ENCODE measurements at places on chromosomes 5 and 9.

GRCh38 chr5:78778538-78778937, 130.0 kb upstream of the LHFPL2 start:
- no peak for DNase-seq

DNA sequence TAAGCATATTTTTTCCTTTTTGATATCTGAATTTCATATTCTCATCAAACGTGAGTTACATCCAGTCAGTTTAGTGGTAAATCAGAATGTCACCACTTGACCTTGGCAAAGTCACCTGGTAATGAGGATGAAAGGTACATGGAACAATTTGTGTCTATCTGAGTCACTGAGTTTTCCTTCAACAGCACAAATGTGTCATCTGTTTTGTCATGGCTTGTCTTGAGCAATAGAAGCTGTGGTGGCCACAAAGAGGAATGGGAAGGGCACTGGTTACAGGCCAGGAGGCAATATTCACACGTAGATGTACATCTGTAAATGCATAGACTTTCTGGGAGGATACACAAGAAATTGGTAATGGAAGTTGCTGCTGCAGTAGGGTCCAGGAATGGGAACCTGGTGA, 8.4 kb upstream of the ZNF474 start:
- peak; percentile 31 for DNase-seq

- peak; percentile 94 for DNase-seq
Measured at GRCh38 chr5:122180863-122181548, 51.7 kb downstream of the ZNF474 start.

DNA sequence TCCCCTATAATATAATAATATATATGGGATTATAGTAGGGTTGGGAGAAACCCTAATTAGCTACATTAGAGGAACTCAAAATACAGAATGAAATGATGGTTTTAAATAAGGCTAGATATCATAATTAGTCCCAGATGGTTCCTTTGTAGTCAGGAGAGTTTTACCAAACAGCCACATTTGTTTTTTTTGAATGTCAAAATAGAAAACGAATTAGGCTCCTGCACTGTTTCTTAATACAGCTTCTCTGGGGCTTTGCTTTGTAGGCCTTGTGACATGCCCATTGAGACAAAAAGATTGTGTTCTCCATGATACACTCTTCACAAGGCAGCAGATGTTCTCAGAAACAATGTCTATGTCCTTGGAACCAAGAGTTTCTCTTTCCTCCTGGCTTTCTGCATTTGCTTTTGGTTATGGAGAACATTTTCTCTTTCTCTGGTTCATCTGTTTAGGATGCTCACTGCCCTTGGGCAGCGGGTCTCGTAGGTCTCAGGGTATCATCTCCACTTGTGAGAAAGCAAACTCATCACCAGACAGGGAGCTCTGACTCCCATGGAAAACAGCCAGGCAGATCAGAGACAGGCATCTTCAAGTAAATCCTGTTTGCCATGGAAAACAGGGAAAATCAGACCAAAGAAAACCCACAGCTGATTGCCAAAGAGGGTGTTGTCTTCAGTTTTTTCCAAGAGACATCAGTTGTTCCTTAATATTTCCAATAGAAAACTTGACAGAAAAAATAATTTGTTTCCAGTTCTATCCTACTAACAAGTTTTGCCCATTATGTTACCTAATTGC, 54.1 kb upstream of the RPS23 start:
- no peak for DNase-seq

- no peak for DNase-seq
Measured at GRCh38 chr9:36548454-36548853, 24.2 kb upstream of the MELK start.

DNA sequence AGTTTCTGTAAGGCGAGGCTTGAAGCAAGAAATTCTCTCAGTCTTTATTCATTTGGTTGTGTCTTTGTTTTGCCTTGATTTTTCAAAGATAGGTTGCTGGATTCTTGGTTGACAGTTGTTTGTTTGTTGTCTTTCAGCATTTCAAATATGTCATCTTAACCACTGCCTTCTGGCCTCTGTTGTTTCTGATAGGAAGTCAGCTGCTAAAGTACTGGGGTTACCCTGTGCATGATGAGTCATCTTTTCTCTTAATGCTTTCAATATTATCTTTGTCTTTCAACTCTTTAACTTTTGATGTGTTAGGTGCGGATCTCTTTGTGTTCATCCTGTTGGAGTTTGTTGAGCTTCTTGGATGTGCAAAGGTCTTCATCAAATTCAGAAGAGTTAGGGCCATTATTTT, 1571.3 kb downstream of the MAT2B start:
- DNase-seq, result peak; percentile 7

- DNase-seq, result no peak
Measured at GRCh38 chr9:31302620-31303418, 1081.6 kb upstream of the ACO1 start.

GRCh38 chr9:38720083-38720745, at the start of gene FAM240B:
Gene FAM240B (minus strand): TSS chr9:38720133. CDS start chr9:38703999, 16,134 bp downstream.
- no peak for DNase-seq

GRCh38 chr9:20614602-20615216, 7.6 kb downstream of the MLLT3 start:
- no peak for DNase-seq

DNA sequence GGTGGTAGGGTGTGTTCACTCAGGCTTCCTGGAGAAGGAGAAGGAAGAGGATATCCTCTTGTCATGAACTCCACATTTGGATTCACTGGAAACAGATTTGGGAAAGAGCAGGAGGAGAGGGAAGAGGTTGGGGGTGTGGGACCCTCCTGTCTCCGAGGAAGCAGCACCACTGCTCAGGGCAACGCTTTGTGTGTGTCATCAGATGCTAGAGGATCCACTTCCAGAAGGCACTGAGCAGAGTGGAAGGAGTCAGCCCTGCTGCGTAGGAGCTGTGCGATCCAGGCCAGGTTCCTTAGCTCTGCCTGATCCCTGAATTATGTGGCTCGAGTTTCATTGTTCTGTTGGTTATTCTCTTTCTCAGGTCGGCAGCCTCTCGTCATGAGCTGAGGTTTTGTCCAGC, 37.3 kb upstream of the TJP2 start:
- no peak for DNase-seq

GRCh38 chr5:115180165-115180709, 10.5 kb upstream of the TRIM36 start:
- DNase-seq, result peak; percentile 22

DNA sequence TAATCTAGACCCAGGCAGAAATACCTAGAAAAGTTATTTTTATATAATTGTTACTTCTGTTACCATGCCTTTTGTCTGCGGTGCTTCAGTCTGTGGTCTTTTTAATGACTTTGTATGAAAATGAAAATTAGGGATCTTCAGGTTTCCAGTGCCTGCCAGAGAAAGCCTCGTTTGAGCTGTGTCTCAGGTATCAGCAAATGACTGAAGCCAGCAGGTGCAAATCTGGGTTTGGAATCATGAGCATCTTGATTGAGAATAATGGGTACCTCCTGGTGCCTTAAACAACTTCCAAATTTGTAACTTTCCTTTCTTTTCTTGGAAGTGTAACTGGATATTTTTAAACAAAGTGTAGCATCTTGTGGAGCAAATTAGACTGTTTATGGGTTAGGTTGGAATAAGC, 4.3 kb downstream of the ZBTB34 start:
- DNase-seq, result no peak

DNA sequence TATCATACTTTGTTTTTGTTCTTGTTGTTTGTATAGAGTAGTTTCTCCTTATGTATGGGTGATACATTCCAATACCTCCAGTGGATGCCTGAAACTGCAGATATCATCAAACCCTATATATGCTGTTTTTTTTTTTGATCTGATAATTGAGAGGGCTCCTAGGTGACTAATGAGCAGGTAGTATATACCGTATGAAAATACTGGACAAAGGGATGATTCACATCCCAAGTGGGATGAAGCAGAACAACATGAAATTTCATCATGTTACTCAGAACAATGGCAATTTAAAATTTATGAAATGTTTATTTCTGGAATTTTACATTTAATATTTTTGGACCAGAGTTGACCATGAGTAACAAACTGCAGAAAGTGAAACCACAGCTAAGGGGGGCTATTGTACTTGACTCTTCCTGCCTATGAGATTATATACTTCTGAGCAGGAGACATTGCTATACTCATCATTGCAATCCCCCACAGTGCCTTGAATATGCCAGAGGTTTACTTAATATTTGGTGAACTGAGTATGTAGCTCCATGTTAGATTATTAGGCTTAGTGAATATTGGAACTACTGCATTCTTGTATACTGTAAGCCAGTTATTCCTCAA, 258.7 kb upstream of the FBXL7 start:
- DNase-seq, result no peak

DNA sequence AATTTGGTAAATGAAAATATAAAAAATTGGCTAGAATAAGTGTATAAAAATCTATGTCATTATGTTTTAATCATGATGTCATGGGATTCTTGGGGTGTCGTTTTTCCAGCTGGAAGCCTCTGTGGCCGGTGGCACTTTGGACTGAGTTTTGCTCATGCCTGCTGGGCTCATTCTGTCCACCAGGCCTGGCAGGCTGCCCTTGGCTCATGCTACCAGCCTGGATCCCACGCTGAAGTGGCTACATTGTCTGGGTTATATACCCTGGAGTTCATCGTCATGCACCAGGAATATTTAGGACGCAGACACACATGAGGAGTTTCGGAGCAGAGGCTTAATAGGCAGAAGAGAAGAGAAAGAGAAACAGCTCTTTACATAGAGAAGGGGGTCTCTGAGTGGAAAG, 1913.7 kb upstream of the WWC1 start:
- DNase-seq, result no peak

GRCh38 chr5:122493091-122494021, 181.3 kb downstream of the SNCAIP start:
- DNase-seq, result no peak

- no peak for DNase-seq
Measured at GRCh38 chr5:73674669-73675004, 48.6 kb downstream of the ARHGEF28 start.

DNA sequence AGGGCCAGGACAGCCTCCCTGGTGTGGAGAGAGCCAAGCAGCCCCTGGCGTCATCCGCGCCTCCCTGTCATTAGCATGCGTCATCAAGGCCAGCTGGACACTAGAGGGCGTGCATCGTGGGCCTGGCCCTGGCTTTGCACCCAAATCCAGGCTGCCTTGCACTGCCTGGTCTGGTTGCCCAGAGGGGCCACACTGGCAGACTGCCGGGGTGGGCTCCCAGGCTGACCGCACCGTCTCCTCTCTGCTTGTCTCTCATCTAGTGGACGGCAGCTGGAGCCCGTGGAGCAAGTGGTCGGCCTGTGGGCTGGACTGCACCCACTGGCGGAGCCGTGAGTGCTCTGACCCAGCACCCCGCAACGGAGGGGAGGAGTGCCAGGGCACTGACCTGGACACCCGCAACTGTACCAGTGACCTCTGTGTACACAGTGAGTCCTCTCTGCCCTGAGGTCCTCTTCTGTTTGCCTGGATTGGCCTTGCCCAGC, 29.0 kb downstream of the HK3 start:
- peak; percentile 58 for DNase-seq

DNA sequence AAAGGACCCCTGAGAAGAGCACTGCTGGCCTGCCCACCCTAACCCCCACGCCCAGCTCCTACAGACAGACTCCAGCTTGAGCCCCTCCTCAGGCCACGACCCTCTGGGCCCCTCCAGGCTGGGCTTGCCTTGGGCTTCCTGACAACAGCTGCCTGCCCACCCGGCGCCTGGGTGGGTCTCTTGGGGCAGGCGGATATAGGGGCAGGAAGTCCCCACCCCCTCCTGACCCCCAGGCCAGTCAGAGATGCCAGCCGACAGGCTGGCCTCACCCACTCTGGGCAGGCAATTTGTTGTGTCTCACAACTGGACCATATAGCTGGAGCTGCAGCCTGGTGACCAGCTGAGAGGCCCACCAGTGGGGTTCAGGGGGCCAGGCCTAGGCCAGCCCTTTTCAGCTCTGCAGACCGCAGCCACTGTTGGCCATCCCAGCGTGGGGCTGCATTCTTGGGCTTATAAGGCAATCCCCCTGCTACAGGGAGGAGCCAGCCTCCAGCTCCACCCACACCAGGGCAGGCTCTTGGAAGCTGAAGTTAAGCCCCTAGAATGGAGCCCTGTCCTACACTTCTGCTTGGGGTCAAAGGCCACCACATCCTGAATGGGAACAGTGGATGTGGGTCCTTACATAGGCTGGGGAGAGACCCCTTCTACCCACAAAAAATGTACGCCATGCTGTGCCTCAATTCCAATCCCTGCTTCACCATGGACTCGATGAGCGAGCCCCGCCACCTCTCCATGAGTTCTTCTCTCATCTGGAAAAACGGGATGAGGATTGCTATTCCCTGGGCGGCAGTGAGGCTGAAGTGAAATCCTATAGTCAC, 2.0 kb downstream of the PDLIM7 start:
- DNase-seq, result peak; percentile 94

- no peak for DNase-seq
Measured at GRCh38 chr5:82349652-82350051, 71.5 kb upstream of the RPS23 start.

DNA sequence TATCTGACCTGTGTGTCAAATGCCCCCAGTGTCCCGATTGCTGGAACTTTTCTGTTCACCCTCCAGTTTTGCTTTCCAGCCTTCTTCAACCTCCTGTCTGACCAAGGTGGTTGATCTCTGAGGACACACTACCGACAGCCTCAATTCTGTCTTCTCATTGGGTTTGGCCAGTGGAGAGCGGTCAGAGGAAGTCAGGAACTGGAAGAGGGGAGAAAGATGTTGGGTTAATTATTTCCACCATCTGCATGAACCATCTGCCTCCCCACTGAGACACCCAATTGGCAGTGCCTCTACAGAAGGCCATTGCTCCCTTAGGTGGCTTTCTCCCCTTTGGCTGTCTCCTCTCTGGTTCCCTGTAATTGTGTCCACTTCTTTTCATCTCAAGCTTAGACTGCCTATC, 154.3 kb upstream of the RAI14 start:
- no peak for DNase-seq

DNA sequence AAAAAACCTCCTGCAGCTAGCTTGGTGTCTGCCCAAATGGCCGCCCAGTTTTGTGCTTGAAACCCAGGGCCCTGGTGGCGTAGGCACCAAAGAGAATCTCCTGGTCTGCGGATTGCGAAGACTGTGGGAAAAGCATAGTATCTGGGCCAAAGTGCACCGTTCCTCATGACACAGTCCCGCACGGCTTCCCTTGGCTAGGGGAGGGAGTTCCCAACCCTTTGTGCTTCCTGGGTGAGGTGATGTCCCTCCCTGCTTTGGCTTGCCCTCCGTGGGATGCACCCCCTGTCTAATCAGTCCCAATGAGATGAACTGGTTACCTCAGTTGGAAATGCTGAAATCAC, 83.0 kb upstream of the JAK2 start:
- no peak for DNase-seq

DNA sequence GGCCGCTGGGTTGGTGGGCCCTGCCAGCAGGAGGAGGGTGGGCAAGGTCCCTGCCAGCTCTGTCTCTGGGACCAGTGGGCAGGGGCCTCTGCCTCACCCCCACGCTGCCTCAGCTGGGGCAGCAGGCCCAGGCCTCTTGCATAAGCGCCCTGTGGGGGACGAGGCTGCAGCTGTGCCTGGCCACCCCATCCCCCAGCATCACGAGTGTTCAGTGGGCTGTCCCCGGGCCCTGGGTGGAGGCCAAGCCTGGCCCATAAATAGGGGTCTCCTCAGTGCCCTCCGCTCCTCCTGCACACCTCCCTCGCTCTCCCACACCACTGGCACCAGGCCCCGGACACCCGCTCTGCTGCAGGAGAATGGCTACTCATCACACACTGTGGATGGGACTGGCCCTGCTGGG, at the start of gene PTGDS:
TSS of gene PTGDS (plus strand) at position 282 of the 400 bp plus-strand sequence. CDS start at position 357, 75 bp downstream.
- DNase-seq, result peak; percentile 32
